ENCODE measurements at places on chromosomes 12 and 14.

DNA sequence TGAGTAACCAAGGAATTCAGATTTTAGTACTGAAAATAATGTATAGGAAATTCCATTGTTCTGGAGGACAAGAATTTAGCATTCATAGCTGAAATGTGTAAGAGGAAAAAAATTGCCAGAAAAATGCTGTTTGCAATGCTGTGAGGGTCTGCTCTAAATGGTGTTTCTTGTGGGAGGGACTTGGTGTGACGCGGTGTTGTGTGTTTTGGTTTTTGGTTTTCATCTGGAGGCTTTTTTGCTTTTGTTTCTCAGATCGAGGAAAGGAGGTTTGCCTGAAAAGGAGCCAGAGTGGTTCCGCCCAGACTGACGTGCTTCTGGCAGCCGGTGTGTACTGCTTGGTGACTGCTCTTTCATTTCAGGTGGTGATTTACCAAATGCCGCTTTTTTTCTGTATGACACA is 211.8 kb upstream of the HMGA2 start:
- no peak for DNase-seq

DNA sequence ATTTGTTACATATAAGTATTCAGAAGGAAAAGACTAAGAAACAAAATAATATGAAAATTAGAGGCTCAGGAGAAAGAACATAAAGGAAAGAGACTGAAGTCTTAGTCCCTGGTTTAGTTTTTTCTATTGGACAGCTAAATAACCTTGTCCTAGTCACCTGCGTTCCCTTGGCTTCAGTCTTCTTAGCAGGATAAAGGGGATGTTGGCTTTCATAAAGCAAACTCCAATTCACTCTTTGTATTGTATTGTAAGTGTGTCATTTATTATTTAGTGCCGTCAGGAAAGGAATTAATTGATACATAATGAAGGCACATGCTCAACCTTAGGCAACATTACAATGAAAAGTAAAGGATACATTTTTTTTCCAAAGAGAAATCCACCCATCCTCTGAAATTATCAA is 190.3 kb upstream of the PPFIA2 start:
- no peak for DNase-seq

GRCh38 chr14:75522224-75522982 is at the start of gene BATF:
Gene BATF (plus strand): TSS chr14:75522469. CDS start chr14:75522683, 214 bp downstream.
- no peak for DNase-seq

DNA sequence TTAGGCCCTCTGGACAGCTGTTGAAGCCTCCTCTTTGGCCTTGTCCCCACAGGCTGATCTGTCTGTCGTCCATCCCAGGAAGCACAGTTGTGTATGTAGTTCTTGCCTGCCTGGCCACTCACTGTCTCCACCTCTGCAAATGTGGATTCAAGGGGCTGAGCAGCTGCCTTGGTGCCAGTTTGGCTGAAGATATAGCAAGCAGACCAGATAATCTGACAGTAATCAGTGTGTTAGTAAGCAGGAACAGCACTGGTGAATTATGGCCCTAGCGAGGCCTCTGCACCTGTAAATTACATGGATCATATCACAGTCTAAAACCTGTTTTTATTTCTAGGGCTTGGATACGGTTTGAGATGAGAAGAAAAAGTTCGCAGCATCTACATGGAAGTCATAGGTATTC is 282.5 kb upstream of the NOS1 start:
- DNase-seq, result no peak

DNA sequence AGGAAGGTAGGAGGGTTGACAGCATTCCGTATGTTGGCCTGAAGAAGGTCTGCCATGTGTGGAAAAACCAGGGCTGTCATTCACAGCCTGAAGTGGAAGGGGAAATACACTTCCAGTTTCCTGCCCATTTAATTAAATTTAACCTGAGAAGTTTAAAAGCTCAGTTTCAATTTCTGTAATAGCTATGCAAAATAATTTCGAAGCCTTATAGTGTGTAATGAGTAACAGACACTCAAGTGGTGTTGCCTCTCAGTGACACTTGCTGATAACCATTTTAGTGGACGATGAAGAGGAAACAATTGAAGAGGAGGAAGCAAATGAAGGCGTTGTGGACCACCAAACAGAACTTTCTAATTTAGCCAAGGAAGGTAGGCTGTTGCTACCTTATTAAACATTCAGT is 44.8 kb downstream of the EP400 start:
- DNase-seq, result no peak

DNA sequence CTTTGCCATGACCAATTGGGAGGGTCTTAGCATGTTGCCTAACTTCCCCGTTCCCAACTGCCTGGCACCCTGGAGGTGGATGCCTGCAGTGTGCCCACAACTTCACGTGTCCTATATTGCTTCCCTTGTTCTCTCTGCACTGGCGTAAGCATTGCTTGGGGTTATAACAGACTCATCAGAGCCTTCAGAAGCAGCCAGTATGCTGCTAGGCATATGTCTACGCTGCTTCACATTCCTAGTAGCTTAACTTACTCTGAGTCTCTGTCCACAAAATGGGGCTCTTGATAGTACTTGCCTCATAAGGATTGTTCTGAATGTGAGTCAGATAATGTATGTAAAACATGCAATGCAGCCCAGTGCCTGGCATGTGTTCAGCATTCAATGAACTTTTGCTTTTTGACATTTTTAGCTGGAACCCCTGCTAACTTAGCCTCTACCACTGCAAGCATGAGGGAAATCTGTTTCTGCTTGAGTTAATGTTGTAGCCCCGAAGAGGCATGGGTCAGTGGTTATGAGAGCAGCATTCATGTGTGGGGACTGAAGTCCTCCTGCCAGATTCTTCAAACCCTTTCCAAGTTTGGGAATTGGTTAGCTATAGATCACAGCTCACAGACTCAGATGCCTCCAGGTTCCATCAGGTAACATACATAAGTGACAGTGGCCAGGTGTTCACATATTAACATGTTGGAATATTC is 2.8 kb downstream of the SLC5A8 start:
- DNase-seq, result no peak

GRCh38 chr14:69326611-69327010 is 66.7 kb downstream of the GALNT16 start:
- DNase-seq, result no peak

- peak; percentile 86 for DNase-seq
Measured at GRCh38 chr12:12376646-12377448, 20.0 kb downstream of the BORCS5 start.

- DNase-seq, result no peak
Measured at GRCh38 chr14:89254166-89254909, 162.7 kb downstream of the FOXN3 start.

DNA sequence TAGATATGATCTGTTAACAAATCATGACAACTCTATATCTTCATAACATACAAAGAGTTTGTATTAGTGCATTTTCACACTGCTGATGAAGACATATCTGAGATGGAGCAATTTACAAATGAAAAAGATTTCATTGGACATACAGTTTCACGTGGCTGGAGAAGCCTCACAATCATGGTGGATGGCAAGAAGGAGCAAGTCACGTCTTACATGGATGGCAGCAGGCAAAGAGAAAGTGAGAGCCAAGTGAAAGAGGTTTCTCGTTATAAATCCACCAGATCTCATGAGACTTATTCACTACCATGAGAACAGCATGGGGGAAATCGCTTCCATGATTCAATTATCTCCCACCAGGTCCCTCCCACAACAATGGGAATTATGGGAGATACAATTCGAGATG is 157.6 kb downstream of the DUSP6 start:
- no peak for DNase-seq

DNA sequence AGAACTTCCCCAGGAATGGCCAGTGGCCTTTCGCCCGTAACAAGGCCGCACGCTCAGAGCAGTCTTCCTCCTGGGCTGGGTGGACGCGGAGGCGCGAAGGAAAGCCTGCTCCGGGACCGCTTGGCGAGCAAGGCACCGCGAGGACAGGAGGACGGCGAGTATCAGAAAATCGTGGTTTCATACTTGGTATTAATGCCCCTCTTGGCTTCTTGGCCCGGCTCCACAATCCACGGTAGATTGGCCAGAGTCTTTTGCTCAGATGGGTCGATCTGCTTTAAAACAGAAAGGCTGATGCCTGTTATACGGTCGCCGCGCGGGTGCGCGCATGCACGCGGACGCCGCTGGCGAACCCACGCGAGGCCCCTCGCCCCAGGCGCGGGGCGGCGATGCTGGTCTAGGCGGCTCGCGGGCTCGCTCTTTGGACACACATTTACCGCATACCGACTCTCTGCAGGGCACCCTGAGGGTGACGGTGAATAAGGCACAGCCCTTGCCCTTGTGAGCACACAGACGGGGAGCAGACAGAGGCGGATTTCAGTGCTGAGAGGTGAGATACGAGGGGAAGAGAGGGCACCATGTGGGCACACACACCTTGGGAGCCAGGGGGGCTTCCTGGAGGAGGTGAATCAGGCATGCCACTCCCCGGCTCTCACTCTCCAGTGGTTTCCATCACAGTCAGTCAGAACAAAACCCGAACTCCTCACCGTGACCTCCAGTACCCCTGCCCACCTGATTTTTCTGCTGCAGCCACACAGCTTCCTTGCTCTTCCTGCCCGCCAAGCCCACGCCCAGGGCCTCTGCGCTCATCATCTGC is 100.7 kb downstream of the APAF1 start:
- DNase-seq, result no peak

DNA sequence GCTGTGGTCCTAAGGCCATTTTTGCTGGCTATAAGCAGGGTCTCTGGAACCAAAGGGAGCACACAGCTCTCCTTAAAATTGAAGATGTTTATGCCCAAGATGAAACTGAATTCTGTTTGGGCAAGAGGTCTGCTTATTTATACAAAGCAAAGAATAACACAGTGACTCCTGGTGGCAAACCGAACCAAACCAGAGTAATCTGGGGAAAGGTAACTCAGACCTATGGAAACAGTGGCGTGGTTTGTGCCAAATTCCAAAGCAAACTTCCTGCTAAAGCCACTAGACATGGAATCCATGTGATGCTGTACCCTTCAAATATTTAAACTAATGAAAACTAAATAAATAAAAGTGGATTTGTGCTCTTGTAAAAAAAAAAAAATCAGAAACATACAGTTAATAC is 29.6 kb upstream of the BICDL1 start:
- no peak for DNase-seq

DNA sequence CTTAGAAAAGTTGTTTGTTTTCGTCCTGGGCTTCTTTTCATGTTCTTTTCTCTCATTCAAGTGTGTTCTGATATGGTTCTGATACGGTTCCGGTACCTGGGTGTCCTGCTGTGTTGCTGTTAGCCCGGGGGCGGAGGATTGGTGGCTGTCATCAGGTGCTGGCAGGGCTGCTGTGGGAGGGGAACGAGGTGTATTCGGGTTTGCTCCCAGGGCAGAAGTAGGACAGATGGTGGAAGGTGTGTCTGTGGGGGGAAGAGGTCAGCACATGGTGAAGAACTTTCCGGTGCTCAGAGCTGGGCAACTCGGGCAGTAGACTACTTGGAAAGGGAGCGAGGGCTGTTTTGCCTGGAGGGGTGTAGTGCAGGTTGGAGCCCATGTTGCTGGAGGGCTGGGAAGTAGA is 70.2 kb downstream of the SLC25A47 start:
- no peak for DNase-seq

- DNase-seq, result no peak
Measured at GRCh38 chr12:88108021-88108420, 33.9 kb downstream of the CEP290 start.

DNA sequence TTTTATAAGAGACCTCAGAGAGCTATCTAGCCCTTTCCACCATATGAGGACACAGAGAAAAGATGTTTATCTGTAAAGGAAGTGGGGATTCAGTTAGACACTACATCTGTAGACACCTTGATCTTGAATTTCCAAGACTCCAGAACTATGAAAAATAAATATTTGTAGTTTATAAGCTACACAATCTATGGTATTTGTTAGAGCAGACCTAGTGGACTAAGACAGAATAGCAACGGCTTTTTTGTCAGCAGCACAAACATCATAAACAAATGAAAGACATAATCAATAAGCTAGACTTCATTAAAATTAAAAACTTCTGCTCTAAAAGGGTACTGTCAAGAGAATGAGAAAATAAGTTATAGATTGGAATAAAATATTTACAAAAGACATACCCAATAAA is 810.1 kb downstream of the FSCB start:
- no peak for DNase-seq

DNA sequence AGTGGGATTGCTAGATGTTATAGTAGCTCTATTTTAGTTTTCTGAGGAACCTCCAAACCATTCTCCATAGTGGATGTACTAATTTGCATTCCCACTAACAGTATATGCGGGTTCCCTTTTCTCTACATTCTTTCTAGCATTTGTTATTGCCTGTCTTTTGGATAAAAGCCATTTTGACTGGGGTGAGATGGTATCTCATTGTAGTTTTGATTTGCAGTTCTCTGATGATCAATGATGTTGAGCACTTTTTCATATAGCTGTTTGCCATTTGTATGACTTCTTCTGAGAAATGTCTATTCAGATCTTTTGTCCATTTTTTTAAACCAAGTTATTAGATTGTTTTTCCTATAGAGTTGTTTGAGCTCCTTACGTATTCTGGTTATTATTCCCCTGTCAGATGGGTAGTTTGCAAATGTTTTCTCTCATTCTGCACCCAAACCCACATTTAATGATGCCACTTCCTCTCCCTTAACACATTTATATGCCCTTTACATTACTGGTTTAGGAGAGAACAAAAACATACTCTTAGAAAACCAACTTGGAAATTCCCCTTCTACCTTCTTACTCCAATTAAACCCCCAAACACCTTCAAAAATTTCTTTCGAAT is 48.2 kb downstream of the NELL2 start:
- DNase-seq, result no peak

- no peak for DNase-seq
Measured at GRCh38 chr14:50001151-50001998, 108.5 kb downstream of the ARF6 start.

DNA sequence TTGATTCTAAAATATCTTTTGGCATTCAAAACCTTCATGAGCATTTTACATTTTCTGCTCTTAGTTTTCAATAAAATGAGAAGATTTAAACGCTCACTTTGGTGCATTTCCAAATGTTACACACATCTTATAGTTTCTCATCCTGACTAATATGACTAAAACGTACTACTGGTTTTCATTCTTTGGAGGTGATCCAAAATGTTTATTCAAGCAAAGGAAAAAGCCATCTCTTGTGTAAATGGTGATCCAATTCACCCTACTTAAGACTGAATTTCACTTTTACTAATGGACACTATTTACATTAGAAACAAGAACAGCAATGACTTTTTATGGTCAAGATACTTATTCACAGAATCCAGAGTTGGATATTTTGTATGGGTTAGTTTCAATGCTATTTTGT is 86.6 kb downstream of the KITLG start:
- DNase-seq, result no peak

DNA sequence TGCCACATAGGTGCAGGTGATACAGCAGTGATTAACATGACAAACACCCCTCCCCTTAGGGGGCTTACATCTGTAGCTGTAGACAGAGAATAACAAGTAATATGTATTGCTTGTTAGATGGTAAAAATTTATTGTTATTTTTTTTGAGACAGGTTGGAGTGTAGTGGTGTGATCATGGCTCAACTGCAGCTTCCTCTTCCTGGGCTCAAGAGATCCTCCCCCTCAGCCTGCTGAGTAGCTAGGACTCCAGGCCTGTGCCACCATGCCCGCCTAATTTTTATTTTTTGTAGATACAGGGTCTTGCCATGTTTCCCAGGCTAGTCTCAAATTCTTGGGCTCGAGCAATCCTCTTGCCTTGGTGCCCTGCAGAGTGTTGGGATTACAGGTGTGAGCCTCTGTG is 19.8 kb downstream of the DIP2B start:
- no peak for DNase-seq

- DNase-seq, result no peak
Measured at GRCh38 chr12:87661786-87662377, 367.3 kb downstream of the C12orf50 start.
